ENCODE measurements at places on chromosomes 1 and 21. TPM values are rescaled to one million over a fixed set of nuclear protein-coding genes. Genes with fewer than 3 reads are reported as not detected.

Gene RRP1B
- 15.0 TPM for total RNA-seq

Gene TRIM67
- total RNA-seq = not detected

- peak; percentile 31 for DNase-seq
Measured at GRCh38 chr1:214582289-214582891, 20.6 kb upstream of the CENPF start.

DNA sequence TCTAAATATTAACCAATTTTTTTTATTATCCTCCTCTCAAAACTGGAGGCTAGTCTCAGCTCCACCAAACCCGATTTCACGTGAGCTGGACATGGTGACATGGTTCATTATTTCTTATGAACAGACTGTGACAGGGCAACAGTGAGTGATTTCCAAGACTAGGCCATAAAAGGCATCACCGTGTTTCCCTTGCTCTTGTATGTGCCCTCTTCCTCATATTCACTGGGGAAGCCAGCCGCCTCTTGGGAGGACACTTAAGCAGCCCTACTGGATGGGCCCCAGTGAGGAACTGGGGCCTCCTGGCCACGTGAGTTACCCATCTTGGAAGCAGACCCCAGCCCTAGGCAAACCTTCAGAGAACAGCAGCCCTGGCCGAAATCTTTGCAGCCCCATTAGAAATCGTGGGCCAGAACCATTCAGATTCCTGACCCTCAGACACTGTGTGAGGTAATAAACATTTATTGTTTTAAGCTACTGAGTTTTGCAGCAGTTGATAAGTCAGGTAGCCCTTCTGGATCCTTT is 105.0 kb downstream of the GALNT2 start:
- DNase-seq = no peak

- no peak for DNase-seq
Measured at GRCh38 chr1:30445449-30445848, 277.9 kb downstream of the MATN1 start.

DNA sequence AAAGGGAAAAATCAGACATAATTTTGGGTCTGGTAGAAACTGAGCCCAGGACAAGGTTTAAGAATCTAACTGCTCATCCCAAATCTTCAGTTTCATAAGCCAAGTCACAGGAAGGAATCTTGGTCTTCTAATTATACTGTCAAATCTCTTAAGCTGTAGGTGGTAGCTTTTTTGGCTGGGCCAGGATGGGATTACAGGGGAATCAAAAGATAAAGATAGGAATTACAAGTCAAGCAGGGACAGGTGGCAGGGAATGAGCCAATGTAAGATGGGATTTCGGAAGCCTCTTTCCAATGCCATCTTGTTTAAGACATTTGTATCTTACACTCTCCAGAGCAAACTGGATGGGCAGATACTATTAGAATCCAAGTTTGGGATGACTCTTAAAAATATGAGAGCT is 383.5 kb downstream of the KCNH1 start:
- no peak for DNase-seq

DNA sequence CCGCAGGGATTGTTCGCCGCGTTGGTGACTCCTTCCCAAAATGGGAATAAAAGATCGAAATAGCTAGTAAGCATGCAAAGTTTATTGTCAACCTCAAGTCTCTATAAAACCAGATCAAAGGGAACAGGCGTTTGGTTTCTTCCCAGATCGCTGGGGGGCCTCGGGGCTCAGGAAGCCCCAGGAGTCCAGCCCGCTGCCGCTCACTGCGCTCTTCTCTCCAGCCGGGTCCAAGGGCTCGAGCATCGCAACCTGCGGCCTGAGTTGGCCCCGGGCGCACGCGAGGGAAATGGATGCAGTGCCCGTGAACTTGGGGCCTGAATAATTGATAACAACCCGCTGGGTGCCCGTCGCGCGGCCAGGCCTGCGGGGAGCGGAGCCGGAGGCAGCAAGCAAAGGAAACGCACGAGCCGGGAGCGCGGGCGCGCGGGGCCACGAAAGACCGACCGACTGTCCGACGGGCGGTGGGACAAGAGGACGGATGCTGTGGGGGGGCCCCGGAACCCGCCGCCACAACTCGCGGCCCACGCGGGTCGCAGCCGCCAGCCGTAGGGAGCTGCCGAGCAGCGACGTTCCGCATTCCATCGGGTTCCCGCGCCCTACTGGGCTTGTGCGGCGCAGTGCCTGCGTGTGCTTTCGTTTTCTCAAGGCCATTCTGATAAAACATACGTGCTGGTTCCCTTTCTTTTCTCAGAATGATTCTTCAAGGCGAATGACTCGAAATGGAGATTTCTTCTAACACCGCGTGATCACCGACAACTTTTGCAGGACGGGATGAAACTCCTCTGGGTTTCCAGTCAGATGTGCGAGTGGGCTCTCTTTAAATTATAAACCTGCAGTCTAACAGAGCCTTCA is 14.0 kb upstream of the ALX3 start:
- DNase-seq = peak; percentile 74

GRCh38 chr1:189662190-189662589 is 815.5 kb downstream of the BRINP3 start:
- DNase-seq = no peak

Gene KRTAP21-2
- total RNA-seq = not detected

DNA sequence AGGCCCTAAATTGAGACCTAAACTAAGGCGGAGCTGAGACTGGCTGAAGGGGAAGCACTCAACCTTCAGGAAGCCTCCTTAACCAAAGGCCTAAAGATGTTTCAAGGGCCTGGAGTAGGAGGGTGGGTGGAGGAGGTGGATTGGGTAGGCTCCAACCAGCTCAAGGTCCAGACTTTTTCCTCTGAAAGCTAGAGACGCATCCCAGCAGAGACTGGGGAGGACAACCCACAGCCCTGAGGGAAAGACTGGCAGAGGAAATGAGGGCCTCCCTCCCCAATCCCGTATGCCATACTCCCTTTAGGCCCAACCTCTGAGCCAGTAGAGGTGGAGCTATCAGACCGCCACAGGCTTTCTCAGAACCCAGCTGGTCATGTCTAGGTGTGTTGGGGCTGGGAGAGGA is 1.1 kb downstream of the ECM1 start:
- peak; percentile 37 for DNase-seq

- DNase-seq = peak; percentile 67
Measured at GRCh38 chr1:28329395-28330153, 734 bp downstream of the MED18 start.

Gene SPATA17
- 0.43 TPM for total RNA-seq

DNA sequence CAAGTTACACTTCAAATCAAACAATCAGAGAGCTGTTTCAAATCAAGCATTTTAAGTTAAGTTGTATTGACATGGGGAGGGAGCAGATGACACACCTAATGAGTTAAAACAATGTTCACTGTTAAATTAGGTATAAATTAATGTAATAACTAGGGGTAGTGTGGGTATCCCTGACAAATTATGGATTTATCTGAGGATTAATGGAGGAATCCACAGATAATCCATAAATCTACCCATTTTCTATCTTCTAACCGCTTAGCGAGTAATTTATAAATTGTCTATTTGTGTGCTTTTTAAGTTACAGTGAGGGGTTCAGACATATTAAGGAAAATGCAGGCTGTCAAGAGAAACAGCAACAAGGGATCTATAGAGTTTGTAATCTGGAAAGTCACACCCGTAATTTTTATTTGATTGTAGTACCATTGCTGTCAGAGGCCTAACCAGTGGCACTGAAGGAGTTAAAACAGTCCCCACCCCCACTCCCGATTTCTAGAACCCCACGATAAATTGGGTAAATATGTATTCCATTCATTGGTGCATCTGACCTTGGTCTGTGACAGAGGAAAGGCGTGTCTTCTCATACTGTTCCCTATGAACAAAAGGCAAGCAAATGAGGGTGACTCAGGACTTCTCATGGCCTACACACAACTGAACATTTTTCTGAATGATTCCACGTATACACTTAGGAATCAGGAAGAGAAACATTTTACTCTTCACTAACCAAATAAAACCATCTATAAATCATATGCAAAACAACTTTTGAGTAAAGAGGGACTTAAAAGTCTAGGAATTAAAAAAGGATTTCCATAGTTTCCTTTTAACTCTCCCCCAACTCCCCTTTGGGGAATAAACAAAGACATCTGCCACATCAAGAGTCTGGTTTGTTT is 7.4 kb downstream of the IRF2BP2 start:
- peak; percentile 98 for DNase-seq

Gene CD1E
- total RNA-seq = not detected

Gene TMEM82
- total RNA-seq = not detected

DNA sequence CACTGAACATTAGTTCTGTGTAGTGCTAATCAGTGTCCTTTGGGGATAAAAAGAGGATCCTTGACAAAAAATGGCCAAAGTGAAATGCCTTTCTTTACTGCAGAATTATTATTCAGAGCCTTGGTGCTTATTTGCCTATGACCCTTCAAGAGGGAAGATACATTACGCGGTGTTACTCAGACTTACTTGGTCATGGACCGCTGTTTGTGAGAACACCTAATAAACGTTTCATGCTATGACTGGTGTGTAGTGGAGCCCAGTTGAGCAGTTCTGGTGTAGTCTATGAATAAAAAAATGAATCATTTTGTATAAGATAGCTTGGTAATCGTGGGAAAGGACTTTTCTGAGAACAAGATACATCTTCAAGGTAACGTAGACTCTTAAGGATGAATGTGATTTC is 8.3 kb downstream of the NFYC start:
- DNase-seq = no peak

- no peak for DNase-seq
Measured at GRCh38 chr1:34188985-34189384, 12.3 kb downstream of the C1orf94 start.

GRCh38 chr1:204469304-204469703 is 25.3 kb downstream of the PIK3C2B start:
- DNase-seq = no peak

Gene GPR3
- total RNA-seq = 0.38 TPM

Gene SLC6A9
- total RNA-seq = 22.2 TPM

GRCh38 chr1:219492717-219493116 is 120.2 kb downstream of the ZC3H11B start:
- no peak for DNase-seq

Gene FAM163A
- not detected for total RNA-seq

Gene GSTM1
- not detected for total RNA-seq

Gene OR10J1
- total RNA-seq = not detected

- no peak for DNase-seq
Measured at GRCh38 chr1:64765826-64766225, 21.0 kb downstream of the RAVER2 start.

Gene PTCH2
- total RNA-seq = 0.11 TPM

DNA sequence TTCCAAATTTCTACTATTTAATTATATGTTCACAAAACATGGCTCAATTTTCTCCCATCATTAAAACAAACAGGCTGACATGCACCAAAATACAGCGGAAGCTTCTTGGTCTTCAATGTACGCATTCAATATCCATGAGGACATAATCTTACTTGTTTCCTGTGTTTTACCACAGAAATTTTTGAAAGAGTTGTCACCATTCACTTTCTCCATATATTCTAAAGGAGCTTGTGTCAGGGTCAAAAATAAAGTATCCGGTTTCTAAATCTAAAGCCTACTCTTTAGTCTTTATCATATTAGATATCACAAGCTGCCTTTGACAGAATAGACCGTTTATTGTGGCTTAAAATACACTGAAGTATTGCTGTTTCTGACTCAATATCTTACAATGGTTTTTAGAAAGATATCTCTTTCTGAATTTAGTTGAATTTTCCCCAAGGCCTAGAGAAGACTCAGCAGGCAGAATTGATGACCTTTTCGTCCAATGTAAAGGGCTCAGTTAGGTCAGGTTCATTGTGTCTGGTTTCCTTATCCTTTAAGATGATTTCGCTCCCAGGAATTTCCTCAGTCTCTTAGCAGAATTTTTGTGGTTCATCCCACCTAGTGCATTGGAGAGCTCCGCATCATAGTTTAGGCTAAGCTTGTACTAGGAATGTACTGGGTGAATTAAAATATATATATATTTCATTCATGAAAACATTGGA is 717.2 kb downstream of the NCAM2 start:
- peak; percentile 81 for DNase-seq

- DNase-seq = no peak
Measured at GRCh38 chr1:235791532-235792060, 75.1 kb downstream of the LYST start.

Gene CACNA1S
- not detected for total RNA-seq

Gene SELP
- total RNA-seq = not detected

Gene PTPN7
- total RNA-seq = not detected

- no peak for DNase-seq
Measured at GRCh38 chr21:33350676-33351075, 25.9 kb downstream of the IFNAR1 start.

DNA sequence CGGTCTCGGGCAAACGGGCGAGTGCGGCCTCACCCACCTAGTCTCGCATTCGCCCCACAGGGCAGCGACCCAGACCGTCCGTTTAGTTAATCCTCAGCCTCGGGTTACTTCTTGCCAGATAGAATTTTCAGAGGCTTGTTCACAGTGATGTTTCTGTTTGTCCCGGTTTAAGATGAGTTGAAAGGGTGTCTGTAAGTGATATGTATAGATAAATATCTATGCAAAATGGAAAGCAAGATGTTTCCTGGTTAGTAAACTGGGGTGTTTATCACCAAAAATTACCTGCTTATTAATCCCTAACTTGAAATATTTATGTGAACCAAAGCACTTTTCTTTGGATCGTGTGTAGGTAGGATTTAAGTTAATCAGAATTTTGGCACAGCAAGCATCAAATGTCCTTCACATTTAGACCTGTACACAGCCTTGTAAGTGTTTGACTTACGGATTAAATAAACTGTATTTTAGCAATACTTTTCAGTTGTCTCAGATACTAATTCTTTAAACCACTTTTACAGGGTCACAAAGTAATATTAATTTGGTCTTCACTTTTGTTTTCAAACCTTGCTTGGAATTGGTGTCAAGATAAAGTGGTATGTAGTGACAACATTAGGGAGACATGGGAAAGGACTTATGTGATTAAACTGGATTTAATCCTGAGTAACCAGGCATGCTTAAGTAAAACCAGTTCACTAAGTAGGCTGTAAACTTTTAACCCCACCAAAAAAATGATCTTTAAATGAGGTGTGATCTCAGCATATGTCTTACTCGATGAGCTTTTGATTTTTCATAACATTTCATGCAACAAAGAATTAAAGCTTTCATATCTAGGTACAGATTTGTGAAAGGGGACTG is 914 bp downstream of the ZNF326 start:
- DNase-seq = peak; percentile 48

- peak; percentile 59 for DNase-seq
Measured at GRCh38 chr1:70528590-70529333, 117.7 kb downstream of the CTH start.

- DNase-seq = no peak
Measured at GRCh38 chr1:40982721-40983120, 3.2 kb downstream of the CTPS1 start.

DNA sequence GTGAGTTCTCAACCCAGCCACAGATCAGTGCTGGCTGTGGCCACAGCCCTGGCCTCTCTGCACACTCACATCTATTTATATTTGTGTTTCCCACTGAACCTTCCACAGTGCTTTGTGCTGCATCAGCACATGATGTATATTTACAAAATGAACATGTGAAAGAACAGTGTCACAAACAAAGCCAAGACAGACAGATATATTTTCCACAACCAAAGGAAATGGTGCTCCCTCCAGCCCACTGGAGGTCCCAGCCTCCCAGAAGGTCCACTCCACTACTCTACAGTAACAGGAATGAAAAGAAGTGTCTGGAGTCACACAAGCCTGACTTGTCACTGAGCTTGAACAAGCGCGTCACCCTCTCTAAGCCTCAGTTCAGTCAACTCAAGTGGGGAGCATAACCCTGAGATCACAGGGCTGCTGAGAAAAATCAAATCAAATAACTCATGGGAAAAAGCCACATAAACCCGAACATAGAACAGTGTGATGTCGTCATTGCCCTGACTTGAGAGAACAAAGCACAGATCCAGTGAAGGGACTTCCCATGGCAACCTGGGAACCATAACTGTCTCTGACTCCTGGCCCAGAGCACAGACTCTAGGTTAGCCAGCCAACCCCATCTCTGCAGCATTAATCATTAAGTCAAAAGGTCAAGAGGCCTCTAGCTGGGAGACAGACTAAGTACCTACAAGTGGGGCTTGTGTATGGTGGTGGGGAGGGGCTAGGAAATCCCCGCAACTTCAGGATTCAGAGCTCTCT is 121.2 kb downstream of the TRABD2B start:
- DNase-seq = peak; percentile 30
